MV-4-11 (cell line): ENCODE measurements at places on chromosomes 6 and 20.
A peak's percentile ranks its signal among the peaks of the same experiment; 100 is the strongest.

GRCh38 chr6:107704347-107705013 is 119.6 kb downstream of the SCML4 start:
- DNase-seq, result peak; percentile 11

DNA sequence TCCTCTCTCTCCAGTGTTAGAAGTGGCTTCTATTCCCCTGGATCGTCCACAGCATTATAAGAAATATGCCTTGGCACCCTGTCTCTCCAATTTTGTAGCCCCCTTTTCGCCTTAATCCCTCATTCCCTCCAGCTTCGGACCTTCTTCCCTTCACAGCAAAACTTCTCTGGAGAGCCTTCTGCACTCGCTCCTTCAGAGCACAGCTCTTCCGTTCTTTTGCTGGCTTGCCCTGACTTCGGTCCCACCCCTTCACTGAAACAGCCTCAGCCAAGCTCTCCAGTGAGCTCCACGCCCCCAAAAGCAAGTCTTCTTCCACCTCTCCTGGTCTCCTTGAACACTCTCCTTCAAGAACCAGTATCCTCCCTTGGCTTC is 134.7 kb upstream of the RNF24 start:
- no peak for DNase-seq

GRCh38 chr6:34108176-34108575 is 37.7 kb downstream of the GRM4 start:
- no peak for DNase-seq

- DNase-seq, result no peak
Measured at GRCh38 chr6:110526726-110527125, 50.3 kb upstream of the SLC22A16 start.

DNA sequence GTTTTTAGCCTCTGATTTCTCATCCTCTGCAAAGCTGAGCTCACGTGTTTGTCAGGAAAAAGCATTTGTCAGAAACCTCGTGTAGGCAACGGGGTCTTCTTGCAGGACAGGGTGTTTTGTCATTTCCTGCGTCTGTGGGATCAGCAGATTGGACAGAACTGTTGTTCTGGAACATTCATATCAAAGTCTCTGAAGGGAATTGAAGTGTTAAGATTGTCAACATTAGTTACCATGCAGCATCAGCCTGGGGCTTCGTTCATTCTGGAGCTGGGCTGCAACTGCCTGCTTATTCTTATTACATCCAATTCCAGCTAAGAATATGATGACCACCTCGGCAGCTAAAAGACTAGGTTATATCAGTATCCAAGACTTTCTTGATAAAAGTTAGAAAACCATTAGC is 71.0 kb upstream of the RALGAPA2 start:
- DNase-seq, result no peak

DNA sequence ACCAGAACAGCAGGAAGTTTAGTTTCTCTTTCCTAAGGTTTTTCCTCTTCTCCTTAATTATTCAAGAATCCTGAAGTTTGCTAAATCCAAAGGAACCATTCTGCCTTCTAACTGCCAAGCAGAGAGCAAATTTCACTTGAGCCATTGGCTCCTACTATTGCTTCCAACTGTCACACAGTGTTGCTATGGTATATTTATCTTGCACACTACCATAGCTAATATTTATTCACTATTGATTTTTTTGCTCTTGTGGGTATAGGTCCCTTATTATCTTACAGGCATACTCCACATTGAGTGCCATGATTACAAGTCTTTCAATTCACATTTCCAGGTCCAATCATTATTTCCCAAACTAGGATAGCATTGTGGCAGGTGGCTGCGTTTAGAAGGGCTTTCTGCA is 266.7 kb upstream of the FLRT3 start:
- no peak for DNase-seq

DNA sequence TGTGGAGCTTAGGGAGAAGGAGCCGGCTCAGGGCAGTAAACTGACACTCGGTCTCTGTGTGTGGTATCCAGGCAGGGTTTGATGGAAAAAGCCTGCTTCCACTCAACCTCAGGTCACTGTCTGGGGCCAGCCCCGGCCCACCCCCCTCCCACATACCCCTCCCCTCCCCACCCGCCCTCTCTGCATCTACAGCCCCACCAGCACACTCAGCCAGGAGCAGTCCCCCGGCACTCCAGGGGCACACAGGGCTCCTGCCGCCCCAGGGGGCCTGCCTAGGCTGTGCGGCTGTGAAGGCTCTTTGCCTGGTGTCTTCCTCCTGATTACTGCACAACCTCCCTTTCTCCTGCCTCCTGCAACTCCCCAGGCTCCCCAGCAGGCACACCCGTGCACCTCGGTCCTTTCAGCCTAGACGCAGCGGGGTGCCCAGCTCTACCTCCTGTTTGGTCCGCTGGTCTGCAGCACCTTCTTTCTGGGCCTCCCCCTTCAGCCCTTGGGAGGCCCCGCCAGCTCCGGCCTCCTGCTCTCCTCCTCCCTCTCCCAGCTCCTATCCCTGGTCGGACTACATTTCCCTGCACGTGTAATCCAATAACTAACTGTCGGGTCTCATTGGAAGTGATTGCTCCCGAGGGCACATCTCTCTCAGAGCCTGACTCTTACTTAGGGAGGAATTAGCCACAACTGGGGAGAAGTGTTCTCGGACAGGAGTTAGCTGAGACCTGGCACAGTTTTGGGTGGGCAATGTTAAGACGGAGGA is 1.3 kb upstream of the FOXF2 start:
- no peak for DNase-seq

GRCh38 chr20:40668449-40669228 is 20.4 kb downstream of the MAFB start:
- no peak for DNase-seq

DNA sequence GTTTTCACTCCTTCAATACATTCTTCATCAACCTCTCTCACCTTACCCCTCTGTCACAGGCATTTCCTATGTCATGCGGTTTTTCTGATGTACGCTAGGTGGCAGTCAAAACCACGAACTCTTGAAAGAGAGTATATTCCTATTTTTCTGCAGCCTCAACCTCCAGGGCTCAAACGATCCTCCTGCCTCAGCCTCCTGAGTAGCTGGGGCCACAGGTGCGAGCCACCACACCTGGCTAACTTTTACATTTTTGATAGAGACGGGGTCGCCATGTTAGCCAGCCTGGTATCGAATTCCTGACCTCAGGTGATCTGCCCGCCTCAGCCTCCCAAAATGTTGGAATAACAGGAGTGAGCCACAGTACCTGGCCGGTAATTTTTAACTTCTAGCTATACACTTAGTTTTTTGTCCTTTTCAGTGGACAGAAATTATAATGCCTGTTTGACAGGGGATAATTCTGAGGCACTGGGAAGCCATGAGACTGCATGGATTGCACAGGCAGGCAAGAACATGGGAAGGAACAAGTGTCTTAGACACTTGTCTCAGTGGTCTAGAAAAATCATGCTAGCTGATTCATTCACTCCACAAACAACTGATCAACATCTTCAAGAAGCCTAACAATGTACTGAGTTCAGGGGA is 22.5 kb upstream of the HFE start:
- DNase-seq, result peak; percentile 59

GRCh38 chr6:161951126-161951525 is 677.3 kb upstream of the AGPAT4 start:
- no peak for DNase-seq

DNA sequence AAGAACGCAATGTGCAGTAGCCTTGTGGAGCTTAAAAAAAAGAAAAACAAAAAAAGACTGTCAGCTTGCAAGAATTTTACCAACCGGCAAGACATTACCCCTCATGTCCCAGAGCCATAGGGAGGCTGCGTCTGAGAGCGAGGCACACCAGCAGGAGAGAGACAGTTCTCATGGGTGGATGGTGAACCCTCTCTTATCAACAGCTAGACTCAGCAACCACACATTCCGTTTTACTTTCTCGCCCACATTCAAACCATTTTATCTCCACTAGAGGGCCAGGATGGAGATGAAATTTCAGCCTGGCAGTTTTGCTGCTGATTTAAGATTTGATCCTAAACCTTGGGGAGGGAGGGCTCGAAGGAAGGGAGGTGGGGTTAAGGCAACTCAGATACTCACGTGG is 247.0 kb downstream of the ATXN1 start:
- DNase-seq, result peak; percentile 43

DNA sequence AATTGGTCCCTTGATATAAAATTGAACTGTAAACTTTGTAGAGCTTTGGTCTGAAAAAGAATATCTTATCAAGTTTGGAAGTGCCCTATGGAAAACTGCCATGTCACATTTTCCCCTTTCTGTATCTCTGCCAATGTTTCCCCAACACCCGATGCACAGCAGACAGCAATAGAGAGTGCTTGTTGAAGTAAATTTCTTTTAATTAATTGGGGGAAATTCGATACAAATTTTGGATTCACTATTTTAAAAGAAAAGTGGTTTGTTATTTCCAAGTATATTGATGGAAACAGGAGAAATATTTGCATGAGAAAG is 208.1 kb downstream of the OGFRL1 start:
- no peak for DNase-seq

DNA sequence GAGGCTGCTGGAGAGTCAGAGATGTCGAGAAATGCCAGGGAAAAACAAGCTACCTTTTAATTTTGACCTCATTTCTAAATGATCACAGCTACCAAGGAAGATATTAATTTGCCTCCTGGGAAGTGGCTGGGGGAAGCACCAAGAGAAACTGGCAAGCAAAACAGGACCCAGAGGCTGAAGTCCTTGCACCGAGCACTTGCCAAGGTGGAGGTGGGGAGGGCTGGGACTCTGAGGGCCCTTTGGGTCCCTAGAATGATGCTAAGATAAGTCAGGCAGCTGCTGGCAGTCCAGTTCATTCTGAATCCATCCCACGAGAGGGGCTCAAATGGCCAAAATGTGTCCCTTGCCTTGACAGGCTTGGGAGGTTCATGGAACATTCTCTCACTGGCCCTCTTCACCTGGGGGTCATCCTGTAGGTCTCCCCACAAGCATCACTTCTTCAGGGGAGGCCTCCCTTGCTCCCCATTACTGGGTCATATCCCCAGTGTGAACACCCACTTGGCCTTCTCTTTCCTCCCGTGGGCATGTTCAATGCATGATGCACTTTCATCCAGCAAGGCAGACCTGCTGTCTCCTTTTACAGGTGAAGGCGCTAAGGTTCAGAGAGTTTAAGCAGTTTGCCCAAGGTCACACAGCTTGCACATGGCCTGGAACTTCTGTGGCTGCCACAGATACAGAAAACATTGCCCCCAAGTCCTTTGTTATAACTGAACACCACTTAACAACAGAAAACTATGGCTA is 39.1 kb upstream of the BLCAP start:
- no peak for DNase-seq

- no peak for DNase-seq
Measured at GRCh38 chr6:42423244-42423643, 28.5 kb downstream of the TRERF1 start.

DNA sequence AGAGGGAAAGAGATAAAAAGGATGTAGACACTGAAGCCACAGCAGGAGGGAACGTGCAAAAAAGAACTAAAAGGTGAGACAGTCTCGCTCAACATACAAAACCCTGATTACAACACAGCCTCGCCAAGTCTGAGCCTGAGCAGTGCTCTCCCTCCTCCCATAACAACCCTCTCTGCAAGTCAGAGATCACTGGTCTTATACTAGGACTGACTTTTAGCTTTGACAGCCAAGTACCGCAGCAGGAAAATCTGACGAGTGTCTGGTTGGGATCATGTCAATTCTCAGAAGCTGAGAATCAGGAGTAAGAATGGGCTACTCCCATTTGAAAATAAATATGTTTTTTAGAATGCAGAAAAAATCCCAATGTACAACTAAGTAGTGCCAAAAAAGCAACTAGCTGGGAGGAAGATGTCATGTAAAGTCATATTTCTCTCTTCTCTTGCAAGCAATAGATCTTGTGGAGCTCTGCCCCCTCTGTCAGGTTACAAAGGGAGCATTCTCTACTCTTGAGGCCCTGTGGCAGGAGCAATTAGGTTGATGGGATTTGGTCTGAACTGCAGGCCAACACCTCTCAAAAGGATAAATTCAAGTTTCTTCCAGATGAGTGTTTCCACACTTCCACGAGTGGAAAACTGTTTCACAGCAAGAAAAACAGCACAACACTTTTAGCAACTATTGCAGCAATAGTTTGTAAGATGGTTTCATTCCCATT is 118.9 kb upstream of the COL21A1 start:
- no peak for DNase-seq

DNA sequence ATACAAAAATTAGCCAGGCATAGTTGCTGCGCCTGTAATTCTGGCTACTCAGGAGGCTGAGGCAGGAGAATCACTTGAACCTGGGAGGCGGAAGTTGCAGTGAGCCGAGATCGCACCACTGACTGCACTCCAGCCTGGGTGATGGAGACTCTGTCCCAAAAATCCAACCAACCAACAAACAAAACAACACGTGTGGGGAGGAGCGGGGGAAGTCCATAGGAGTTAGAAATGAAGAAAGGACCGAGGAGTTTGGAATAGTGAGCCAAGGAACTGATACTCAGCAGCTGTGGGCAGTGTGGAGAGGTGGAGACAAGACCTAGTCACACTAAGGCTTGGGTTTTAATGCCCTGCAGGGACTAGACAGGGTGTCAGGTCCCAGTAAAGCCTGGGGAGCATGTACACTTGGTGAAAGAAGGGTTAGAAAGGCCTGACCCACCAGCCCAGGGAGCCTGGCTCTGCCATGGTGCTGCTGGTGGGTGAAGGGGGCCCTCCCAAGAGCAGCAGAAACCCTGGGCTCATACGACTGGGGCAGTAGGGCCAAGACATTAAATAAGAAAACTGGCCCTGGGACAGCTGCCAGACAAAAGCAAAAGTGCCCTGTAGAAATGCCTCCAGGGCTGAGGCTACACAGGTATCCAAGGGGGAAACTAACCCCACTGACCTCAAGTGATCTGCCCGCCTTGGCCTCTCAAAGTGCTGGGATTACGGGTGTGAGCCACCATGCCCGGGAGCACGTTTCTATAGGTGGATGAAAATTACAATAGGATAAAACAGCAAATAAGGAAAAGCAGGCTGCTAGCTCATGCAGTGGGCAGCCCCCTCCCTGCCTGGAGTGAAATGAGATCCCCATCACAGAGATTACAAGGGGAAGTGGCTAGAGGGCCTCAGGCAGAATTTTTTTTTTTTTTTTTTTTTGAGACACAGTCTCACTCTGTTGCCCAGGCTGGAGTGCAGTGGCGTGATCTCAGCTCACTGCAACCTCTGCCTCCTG is 58.0 kb downstream of the MYH7B start:
- DNase-seq, result peak; percentile 60

DNA sequence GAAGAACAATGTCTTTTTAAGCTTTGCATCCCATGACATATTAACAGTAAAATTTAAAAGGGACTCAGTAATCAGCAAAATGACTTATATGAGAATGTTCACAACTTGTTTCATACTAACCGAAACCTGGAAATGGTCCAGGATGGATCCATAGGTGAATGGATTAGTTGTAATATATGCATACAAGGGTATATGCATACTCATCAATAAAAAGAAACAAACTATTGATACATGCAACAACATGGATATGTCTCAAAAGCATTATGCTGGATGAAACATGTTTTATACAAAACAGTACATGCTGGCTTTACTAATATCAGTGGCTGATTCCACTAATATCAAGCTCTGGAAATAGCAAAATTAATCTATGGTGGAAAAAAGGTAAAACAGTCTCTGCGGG is 108.5 kb upstream of the HIVEP1 start:
- DNase-seq, result no peak

- DNase-seq, result peak; percentile 8
Measured at GRCh38 chr6:29651413-29652197, 5.3 kb upstream of the MOG start.

GRCh38 chr6:125658136-125658535 is 91.3 kb upstream of the HEY2 start:
- DNase-seq, result no peak
